Brain (organoid and tissue), 16 donors: ENCODE measurements at places on chromosomes 7 and 10. TPM values are rescaled to one million over a fixed set of nuclear protein-coding genes. Genes with fewer than 3 reads are reported as not detected.
A peak's percentile ranks its signal among the peaks of the same experiment; 100 is the strongest.

- DNase-seq, result peak; percentile 56
Observed at GRCh38 chr10:116254422-116255155, 18.4 kb downstream of the GFRA1 start.

Gene SPDYE11
- polyA plus RNA-seq, result not detected

Gene ZCCHC24
- polyA plus RNA-seq, result 38.1 TPM

DNA sequence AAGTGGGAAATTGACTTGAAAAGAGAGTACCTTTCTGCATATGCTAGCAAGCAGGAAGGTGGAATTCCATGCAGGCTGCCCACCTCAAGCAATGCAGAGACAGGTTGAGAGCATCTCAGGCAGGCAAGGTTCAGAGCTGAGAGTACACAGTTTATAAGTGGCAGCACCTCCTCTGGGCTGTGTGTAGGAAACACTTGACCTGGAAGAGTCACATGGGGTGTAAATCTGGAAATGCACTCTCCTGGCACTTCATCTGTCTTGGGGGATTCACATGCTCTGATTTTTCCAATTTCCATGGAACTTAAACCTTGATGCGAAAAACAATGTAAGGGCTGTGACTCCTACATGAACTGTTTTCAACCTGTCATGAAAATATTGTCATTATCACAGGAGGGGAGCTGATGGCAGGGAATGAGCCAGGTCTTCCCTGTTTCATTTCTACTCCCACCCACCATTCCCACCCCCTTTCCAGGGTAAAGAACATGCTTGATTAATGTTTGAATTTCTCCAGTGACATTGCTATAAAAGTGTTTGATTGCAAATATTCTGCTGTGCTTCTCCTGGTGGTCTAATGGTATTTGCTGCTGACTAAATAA lies 328.3 kb downstream of the BICC1 start:
- DNase-seq, result no peak

Gene PROSER2
- polyA plus RNA-seq, result 0.63 TPM

- no peak for DNase-seq
Observed at GRCh38 chr7:139725858-139726484, 51.8 kb downstream of the HIPK2 start.

DNA sequence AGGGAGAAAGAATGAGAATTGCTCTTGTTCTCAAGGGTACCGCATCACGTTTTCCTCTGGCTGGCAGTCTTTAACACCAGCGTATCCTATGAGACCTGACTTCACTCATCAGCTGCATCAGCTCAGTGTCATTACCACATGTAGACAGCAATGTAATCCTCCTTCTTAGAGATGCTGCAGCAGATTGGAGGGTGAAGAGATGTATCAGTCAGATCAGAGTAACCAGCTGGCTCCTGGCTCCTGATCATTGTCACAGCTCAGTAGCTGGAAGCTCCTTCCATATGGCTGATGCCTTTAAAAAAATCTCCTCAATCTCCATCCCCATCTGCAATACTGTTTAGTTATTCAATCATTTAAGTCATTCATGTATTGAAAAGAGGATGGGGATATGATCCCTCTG lies 39.7 kb upstream of the EPHB6 start:
- peak; percentile 73 for DNase-seq

Gene LIPN
- not detected for polyA plus RNA-seq

DNA sequence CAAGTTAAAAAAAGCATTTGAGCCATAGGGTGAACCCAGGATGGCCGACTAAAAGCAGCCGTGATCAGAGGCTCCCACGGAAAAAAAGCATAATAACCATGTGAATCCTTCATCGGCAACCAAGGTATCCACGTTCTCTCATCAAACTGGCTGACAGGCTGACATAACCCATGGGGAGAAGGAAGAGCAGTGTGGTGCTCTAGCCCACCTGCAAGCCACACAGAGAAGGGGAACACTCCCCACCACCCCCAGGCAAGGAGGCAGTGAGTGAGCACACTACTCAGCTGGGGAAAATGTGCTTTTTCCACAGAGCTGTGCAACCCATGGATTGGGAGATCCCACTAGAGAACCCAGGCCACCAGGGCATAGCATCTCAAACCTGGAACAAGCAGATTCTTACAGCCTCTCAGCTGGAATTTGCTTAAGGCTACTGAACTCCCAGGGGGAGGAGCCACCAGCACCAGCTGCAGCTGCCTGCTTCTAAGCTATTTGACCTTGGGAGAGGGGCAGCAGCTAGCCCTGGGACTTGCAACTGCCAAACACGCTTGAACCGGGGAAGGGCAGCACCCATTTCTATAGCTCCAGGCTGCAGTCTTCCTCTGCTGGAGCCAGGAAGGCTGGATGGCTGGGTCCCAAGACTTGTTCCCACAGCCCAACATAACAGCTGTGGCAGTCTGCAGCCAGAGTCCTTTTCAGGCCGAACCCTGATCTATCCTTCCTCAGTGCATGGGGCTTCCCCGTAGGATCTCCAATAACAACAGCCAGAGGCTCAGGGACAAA lies 178.2 kb upstream of the NRG3 start:
- no peak for DNase-seq

Gene LMOD2
- not detected for polyA plus RNA-seq

- DNase-seq, result peak; percentile 37
Observed at GRCh38 chr7:85184599-85185423, 2.0 kb downstream of the SEMA3D start.

DNA sequence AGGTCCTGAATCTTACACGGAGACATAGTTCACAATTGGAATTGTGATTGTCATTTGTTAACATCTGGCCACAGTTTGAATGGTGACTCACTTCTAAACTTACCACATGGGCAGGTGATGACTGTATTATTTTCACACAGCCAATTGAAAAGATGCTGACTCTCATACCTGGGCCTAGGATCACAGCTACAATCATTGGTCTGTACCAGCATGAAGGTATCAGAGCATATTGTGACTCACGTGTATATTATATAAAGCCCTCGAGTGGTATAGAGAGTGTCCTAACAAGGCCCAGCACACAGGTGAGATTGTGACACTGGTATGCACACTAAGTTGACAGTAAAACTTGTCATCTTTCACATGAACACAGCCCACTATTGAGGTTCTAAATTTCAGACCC lies 9.4 kb upstream of the ZNF107 start:
- no peak for DNase-seq

Gene HOXA13
- 0.54 TPM for polyA plus RNA-seq

- no peak for DNase-seq
Observed at GRCh38 chr10:21343087-21343486, 182.4 kb downstream of the SKIDA1 start.
